HS-27A (cell line): ENCODE measurements at places on chromosomes 6 and 20.

GRCh38 chr6:168107191-168107983, 28.4 kb upstream of the FRMD1 start:
- DNase-seq: no peak

GRCh38 chr6:33570806-33571636, 9.1 kb downstream of the BAK1 start:
- DNase-seq: no peak

DNA sequence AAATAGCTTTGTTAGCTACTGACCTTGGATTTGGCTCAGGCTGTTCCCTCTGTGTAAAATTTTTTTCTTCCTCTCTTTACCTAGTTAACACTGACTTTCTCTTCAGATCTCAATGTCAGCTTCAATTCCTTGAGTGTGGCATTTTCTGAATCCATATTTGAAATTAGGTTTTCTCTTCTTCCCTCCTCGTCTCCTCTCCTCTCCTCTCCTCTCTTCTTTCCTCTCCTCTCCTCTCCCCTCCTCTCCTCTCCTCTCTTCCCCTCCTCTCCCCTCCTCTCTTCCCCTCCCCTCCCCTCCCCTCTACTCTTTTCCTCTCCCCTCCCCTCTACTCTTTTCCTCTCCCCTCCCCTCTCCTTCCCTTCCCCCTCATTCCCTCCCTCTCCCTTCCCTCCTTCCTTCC, 453.3 kb downstream of the BMP2 start:
- DNase-seq: no peak

DNA sequence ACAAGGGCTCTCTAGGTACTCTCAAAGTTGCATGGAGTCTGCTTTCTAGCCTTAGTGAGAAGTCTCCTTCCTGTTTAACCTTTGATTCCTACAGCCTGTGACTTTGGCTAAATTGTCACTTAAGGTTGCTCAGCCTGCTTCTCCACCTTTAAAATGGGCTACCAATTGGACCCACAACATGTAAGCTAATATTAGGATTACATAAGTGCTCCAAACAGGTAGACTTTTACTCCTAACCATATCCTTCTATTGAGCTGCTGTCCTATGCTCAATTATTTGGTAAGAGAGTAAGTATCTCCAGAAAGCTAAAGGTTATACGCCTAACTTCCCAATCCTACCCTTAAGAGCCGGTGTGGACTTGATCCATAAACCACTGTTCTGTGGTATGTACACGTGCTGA, 2.9 kb downstream of the PCNA start:
- no peak for DNase-seq

- no peak for DNase-seq
Observed at GRCh38 chr6:1842334-1842733, 232.6 kb downstream of the FOXC1 start.

- peak; percentile 94 for DNase-seq
Observed at GRCh38 chr6:154675602-154676088, 57.6 kb upstream of the SCAF8 start.
